ENCODE measurements at places on chromosomes 3 and 15. TPM values are rescaled to one million over a fixed set of nuclear protein-coding genes. Genes with fewer than 3 reads are reported as not detected.

- DNase-seq: no peak
These were observed 328.8 kb upstream of the DNAJC19 start for GRCh38 chr3:181318321-181318720.

GRCh38 chr3:14539742-14540491 is at the start of gene GRIP2:
Gene GRIP2 (minus strand): TSS chr3:14540342. CDS start chr3:14540308, 34 bp downstream.
- DNase-seq: no peak

- DNase-seq: no peak
These were observed 86.5 kb downstream of the ST6GAL1 start for GRCh38 chr3:187016639-187017345.

Gene CCR9
- total RNA-seq: not detected

GRCh38 chr15:52225230-52225629 is 34.0 kb upstream of the GNB5 start:
- DNase-seq: no peak

- no peak for DNase-seq
These were observed 12.6 kb downstream of the OSBPL11 start for GRCh38 chr3:125582707-125583106.

Gene UBA3
- 69.2 TPM for total RNA-seq

Gene SI
- not detected for total RNA-seq

DNA sequence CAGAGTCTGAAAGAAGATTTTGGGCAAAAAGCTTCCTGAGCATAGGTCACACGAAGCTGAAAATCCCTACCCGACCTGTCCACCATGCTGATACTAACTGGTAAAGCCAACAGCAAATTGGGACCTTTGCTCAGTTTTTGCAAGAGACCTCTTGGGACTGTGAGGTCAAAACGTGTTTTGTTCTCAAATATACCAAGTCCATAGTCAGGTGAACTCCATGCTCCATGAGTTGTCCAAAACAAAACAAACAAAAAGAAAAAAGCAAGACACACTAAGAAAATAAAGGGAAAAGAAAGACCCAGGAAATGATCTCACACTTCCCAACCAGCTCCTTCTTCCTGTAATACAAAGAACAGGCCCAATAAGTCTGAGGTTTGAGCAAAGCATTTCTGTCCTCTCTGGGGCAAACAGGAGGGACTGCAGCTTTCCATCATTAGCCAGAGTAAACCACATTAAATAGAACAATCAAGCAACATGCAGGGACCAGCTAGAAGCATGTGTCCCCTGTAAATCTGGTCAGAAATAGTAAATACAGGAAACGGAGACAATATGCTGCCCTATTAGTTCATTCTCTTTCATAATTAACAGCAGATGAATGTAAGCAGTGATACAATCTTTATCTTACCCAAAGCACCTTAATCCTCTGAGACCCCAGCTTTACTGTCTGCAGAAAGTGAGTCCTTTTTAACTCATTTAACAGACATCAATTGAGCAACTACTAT is 125.0 kb upstream of the LIPC start:
- DNase-seq: no peak

- DNase-seq: no peak
These were observed 10.2 kb downstream of the PLSCR5 start for GRCh38 chr3:146594843-146595482.

DNA sequence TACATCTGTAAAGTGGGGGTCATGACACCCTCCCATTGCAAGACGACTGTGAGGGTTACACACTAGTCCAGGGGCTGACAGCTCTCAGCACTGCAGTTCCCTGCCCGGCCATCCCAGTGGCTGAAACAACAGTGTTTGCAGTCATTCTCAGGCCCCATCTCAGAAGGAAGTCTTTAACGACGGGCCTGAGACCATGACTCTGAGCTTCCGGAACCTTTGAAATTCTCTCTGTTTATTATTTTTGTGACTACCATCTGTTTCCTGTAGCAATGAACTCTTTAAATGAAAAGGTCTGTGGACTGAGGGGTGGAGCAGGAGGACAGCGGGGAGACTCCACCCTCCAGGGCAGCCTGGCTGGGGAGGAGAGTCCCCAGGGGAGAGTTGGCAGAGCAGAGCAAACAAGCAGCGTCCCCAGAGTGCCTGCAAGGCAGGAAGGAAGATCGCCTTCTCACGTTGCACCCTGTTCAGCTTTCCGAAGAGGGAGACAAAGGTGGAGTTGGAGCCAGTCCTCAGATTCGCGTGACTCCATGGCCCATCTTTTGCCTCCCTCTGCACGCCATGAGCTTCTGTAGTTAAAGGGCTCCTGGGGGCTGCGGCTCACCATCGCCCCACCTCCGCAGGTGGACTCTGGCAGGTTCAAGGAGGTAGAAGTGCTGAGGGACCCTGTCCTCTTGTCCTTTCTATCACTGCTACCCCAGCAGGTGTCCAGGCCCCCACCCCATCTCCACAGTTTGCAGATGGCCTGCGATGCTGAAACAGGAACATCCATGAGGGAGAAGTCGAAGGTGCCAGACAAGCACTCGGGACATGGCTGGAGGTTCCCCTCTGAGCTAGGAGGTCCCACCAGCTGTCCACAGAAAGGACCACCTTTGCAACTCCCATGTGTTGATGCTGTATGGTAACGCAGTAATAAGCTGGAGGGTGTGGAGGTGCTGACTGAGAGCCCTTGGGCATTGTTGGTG is 525.8 kb upstream of the PROK2 start:
- DNase-seq: no peak

GRCh38 chr3:130693314-130693713 is 53.3 kb downstream of the PIK3R4 start:
- no peak for DNase-seq
